Cerebellar cortex (tissue), 1 donor: ENCODE measurements at places on chromosomes 3 and 15.

GRCh38 chr3:14253022-14253706 is 74.5 kb downstream of the LSM3 start:
- DNase-seq = no peak

GRCh38 chr3:153370680-153371079 is 208.7 kb downstream of the RAP2B start:
- DNase-seq = no peak

- DNase-seq = no peak
These were observed 141.2 kb downstream of the SERPINI1 start for GRCh38 chr3:167876620-167877281.

GRCh38 chr15:68051109-68051508 is 3.0 kb upstream of the PIAS1 start:
- no peak for DNase-seq

GRCh38 chr3:151107177-151107576 is 21.7 kb downstream of the MED12L start:
- DNase-seq = no peak

GRCh38 chr3:113844622-113845222 is 6.1 kb downstream of the GRAMD1C start:
- peak; percentile 55 for DNase-seq

- no peak for DNase-seq
These were observed 32.6 kb downstream of the SEMA7A start for GRCh38 chr15:74400915-74401757.

DNA sequence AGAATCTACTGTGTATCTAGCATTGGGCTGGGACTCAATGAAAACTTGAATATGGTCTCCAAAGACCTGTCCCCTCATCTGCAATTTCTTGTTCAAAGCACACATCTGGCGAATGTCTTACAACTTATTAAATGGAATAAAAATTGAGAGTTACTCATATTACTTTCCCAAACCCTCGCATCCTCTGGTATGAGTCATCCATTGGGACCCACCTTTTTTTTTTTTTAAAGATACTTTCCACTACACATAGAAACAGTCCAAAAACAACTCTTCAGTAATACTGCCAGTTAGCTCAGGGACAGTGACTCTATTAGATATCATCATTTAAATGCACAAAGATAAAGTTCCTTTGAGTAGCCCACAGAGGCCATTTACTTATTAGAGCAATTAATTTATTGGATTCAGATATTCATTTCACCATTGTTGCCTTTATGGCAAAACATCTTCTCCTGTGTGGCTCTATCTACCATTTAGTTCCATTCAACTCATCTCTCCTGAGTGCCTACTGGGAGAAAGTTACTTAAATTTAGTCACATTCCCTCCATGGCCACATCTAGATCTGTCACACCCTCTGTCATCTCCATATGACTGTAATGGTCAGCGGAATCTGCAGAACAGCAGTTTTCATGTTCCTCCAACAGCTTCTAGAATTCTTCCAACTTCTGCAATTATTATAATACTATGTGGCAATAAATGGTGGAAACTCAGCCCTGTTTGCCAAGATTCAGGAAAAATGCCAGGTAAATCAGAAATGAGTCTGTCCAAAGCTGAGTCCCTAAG is 77.9 kb upstream of the ARHGEF3 start:
- no peak for DNase-seq

DNA sequence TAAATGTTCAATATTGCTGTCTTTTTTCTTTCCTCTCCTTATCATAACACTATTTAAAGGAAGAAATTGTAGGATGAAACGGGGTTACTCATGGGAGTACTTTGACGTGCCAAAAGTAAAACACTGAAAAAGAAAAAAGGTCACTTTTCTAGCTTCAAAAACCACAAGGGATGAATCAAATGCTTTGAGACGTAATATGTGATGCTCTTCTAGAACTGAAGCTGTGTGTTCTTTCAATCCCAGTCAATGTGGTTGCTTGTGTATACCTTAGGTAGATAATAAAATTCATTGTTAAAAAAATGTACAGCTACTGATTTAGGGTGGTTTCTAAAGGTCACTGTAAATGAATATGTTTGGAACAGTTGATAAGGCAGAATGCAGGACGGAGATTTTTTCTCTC is 538.8 kb upstream of the ZNF717 start:
- no peak for DNase-seq

DNA sequence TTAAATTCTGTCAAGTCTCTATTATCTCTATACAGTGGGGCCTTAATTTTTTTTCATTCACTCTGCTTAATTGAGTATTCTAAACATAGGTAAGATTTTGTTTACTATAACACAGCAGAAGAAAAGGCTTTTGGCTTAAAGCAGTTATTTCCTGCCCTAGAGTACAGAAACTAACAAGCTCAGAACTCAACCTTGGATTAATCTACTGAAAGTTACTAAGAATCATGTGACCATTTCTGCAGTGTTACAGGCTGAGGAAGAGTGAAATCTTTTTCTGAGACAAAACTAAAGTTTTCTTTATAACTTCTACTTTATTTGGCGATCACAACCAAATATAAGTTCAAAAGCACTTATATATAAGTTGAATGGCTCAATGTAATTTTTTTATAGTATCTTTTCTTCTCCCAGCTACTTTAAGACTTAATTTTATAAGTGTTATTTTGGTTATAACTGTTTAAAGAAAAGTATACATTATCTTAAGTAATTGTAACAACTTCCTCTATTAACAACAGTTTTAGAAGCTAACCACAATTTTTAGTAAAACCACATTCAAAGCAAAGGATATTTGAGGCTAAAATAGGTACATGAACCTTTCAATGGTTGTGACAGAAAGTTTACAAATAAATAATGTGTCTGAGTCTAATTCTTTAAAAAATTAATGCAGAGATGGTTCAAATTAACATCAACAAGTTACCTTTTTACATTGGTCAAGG is 240.6 kb upstream of the NAALADL2 start:
- no peak for DNase-seq

DNA sequence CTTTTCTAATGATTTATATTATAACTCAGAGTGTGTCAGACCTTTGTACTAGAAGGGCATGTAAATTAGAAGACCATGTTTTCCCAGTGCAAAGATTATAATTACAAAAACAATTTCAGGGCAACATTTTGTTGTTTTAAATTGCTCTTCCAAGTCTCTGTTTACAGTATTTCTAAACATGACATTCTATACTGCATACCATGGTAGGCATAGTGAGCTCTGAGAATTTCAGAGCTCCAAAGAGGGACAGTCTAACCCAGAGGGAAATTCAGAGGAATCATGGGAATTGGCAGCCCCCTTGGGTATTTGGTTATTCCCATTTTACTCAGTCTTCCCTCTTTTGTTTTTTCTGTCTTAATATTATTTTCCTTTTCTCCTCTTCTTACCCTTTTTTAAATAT is 361.5 kb upstream of the SEMA6D start:
- DNase-seq = no peak

GRCh38 chr3:134428401-134428800 is 54.2 kb upstream of the AMOTL2 start:
- no peak for DNase-seq

- DNase-seq = no peak
These were observed 39.7 kb downstream of the STT3B start for GRCh38 chr3:31572236-31573004.
